ENCODE measurements at places on chromosomes 5 and 9.

DNA sequence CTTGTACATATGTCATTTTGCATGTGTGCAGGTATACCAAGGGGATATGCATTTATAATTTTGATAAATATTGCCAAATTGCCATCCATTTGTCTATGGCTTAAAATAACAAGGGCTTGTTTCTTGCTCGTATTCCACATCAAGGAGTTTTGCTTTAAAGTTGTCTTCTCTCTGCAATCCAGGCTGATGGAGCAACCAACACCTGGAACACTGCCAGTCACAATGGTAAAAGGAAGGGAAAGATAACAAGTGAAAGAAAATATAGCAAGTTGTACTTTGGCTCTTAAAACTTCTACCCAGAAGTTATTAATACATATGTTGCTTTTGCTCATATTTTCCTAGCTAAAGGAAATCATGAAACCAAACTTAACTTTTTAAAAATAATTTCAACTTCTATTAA is 156.9 kb downstream of the UNC13B start:
- DNase-seq = no peak

GRCh38 chr5:15233566-15233965 is 266.4 kb upstream of the FBXL7 start:
- no peak for DNase-seq

- no peak for DNase-seq
These were observed 24.8 kb downstream of the IL6ST start for GRCh38 chr5:55969956-55970355.

DNA sequence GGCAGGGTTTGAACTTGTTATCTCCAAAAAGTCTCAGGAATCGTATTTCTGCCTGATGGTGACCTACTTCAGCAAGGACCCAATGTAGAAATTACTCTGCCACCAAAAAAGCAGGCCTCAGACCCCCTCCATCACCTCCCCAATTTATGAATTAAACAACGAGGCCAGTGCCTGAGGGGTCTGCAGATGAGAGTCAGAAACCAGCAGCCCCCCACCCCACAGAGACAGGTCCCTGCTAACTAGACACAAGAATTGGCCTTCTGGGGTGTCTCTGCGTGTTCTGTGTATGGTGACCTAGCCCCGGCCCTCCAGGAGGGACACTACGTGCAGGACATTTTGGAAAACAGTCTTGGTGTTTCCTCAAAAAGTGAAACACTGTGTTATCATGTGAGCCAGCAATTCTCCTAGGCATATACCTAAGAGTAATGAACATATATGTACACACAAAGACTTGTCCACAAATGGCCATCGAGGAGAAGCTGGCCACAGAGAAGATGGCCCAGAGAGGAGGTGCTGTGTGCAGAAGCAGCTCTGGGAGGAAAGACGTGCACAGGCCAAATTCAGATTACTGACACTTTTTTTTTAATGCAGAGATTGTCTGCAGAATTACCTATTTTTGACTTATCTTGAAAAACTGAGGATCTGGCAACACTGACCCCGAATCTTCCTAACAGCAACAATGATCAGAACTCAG is 93.8 kb downstream of the ADAMTS2 start:
- DNase-seq = peak; percentile 5

DNA sequence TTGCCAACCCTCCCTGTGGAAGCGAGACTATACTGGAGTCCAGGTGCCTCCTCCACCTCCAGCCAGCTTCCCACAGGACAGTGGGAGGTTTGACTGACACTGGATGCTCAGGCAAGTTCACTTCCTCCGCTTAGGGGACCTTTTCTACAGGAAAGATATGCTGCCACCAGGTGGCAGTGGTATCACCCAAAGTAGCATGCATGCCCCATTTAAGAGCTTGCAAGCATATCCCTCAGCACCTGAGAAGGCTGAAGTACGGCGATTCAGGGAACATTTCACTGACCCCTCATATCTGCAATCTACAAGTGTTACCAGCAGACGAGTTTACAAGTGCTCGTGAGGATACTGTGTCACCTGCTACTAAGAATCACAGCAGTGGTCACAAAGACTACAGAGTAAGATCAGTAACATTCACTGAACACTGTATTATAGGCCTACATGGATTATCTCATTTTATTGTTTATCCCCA is 75.5 kb downstream of the KLHL3 start:
- peak; percentile 71 for DNase-seq

GRCh38 chr5:56938858-56939257 is 13.1 kb downstream of the MIER3 start:
- no peak for DNase-seq

DNA sequence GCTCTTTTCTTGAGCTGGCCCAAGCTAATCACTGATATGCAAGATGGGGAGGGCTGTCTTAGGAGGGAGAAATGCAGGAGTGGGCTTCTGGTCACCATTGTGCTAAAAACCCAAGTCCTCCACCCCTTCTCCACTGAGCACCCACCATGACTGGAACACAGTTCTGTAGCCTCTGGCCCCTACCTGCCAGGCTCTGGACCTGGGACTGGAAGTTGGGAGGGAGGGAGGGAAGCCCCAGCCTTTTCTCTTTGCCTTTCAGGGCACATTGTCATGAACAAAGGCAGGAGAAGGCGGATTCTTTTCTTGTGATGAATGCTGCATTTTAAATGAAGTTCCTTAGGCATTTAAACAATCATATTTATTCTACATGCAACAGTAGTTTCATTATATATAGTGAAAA is 559.1 kb upstream of the TRPC7 start:
- DNase-seq = no peak

DNA sequence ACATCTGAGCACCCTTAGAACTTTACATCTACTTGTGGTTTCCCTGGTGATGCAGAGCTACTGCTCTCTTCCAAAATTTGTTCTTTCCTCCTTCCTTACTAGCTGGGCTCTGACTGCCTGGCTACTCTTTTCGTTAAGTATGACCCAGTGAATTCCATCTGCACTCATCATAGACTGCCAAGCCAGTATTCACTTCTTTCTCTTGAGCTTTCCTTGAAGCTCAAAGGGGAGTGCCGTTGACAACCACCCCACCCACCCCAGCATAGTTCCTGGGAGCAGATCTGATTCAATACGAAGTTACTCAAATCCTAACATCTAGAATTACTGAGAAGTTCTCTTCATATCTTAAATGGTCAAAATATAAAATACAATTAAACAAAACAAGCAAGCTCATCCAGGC is 190.5 kb downstream of the ADAMTS12 start:
- DNase-seq = no peak

DNA sequence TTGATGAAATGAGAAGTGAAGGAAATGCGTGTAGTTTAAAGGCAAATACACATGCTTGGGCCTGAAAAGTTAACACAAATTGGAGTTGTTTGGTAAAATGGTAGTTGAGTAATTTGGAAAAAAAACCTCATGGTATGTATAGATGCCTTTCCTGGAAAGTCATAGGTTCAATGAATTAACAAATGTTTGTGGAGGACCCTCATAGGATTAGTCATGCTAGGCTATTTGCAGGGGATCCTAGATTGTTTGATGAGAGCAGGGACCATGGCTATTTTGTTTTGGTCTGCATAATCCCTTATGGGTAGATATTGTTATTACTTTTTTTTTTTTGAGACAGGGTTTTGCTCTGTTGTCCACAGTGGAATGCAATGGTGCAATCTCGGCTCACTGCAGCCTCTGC is 93.5 kb upstream of the NR3C1 start:
- DNase-seq = no peak

DNA sequence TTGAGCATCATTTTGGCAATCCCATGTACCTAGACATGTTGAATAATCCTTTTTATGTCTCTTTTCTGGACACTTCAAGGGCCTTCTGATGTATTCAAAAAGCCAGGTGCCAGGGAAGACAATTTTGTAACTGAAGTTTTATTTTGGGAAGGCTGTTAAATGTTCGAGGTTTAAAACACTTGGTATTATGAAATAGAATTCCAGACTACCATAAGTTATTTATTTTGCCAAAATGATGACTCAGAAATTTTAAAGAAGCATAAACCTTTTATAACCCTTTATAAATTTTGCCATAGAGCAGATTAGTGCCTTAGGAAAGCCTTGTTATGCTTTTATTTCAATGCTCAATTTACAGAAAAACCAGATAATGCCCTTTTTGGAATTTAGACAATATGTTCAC is 30.3 kb upstream of the UHRF2 start:
- DNase-seq = no peak

GRCh38 chr9:19994296-19994695 is 205.5 kb upstream of the SLC24A2 start:
- no peak for DNase-seq

DNA sequence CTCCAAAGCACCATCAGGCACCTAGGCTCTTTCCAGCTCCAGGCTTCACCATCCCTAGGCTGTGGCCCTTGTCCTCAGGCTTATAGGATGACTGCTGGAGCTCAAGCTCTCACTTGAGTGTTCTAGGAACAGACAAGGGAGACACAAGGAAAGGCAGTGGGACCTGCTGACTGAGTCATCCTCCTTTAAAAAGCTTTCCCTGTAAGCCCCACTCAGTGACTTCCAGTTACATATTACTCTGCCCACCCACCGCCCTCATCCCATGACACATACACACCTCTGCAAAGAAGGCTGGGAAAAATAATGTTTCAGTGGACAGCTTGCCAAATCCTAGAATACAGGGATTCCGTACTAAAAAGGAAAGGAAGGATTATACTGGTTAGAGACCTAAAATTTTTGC is 154.2 kb upstream of the ZNF366 start:
- no peak for DNase-seq

DNA sequence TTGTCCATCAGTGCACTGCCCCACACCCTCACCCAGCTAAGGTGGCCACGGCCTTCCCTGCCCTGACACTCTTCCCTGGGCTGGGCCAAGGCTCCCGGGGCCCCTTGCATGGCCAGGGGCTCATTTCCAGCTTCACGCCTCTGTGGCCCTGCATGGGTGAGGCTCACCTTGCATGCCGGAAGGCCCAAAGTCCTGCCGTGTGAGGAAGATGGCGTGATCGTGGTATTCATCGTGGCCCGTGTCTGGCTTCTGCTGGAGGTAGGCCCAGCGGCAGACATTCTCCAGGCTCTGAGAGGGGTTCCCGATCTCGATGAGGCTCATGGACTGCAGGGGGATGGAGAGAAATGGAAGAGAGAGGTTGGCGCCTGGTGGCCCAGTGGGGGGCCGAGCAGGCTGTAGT is 98.4 kb downstream of the ZNF354C start:
- DNase-seq = no peak

GRCh38 chr5:181054138-181054537 is 14.1 kb downstream of the BTNL9 start:
- DNase-seq = no peak

- DNase-seq = no peak
These were observed 336.2 kb upstream of the ZNF462 start for GRCh38 chr9:106526716-106527204.

DNA sequence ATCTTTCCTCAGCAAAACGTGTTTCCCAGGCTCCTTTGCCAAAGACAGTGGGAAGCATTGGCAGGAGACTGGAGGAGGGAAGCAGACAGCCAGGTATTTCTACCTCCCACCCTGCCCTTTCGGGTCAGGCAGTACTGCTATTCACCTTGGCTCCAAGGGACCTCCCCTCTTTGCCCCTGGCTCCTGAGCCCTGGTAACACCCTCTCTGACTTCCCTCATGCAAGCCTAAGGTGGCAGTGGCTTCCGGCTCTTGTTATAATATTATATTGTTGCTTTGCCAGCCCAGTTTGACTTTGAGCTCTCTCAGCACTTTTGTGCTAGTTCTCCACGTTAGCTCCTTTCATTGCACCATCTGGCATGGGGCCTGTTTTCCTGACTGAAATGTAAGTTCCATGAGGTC is 81.6 kb upstream of the IFNK start:
- no peak for DNase-seq

GRCh38 chr9:76926324-76926741 is 20.4 kb upstream of the PRUNE2 start:
- DNase-seq = no peak

- DNase-seq = no peak
These were observed 75.2 kb upstream of the SSBP2 start for GRCh38 chr5:81826128-81826527.

GRCh38 chr9:81584099-81584498 is 105.2 kb downstream of the TLE1 start:
- DNase-seq = no peak

GRCh38 chr9:137416563-137417151 is 6.3 kb downstream of the EXD3 start:
- no peak for DNase-seq

DNA sequence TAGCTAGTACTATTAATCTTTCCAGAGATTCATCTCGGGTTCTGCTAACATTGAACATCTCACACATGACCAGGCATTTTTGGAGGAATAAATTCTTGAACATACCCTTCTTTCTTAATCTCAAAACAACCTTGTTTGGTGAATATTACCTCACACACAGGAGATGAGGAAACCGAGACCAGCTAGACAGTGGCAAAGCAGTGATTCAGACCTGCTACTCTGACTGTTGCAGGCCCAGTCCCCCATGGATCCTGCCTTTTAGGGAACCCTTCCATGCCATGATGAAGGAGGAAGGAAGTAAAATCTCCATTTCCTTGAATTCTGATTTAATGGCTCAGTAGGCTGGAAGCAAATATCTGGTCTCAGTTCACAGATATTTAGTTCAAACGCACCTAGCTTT is 2.6 kb downstream of the PCSK5 start:
- no peak for DNase-seq

GRCh38 chr5:173028811-173029327 is 27.3 kb upstream of the CREBRF start:
- no peak for DNase-seq

- DNase-seq = no peak
These were observed 1090.4 kb upstream of the CDH6 start for GRCh38 chr5:30103052-30103451.

DNA sequence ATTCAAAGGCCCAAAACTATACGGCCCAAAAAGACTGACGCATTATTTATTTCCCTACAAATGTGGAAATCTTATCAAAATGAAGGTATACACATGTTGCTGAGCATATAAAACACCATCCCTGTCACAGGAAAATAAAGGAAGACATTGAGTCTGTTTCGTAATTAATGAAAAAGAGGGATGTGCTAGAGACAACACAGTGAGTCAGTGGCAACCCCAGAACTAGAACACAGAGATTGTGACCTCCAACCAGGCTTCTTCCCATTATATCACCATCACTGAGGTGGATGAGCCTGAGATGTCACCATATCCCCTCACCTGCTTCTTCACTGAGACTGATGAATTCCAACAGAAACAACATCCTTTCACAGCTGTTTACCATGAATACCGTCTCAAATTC is 3.8 kb downstream of the NDUFA8 start:
- DNase-seq = no peak

GRCh38 chr9:113471143-113471542 is 7.6 kb downstream of the RGS3 start:
- DNase-seq = no peak

GRCh38 chr5:75356719-75357118 is 19.7 kb downstream of the HMGCR start:
- no peak for DNase-seq

- DNase-seq = no peak
These were observed 114.5 kb upstream of the LPAR1 start for GRCh38 chr9:111152614-111153406.

DNA sequence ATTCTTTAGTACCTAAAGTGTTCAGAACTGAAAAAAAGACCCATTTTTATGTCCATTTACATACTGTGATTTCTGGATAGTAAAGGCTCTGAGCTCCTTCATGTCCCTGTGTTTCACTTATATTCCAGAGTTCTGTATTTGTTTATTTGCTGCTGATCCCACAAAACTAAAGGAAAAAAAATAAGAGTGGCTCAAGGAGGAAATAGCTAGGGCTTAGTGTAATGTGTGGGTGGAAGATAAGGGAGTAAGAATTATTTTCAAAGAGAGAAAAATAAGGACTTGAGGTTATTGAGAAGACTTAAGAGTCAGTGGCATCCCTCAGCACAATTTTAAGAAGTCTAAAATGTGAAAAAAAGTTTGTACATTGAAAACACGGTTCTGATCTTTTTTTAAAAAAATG is 46.0 kb downstream of the ENTREP1 start:
- no peak for DNase-seq

- DNase-seq = no peak
These were observed 6.1 kb upstream of the OTP start for GRCh38 chr5:77644371-77645157.

All from mesothelial cell of epicardium (in vitro differentiated cells).